ENCODE measurements at places on chromosomes 12 and 14. TPM values are rescaled to one million over a fixed set of nuclear protein-coding genes. Genes with fewer than 3 reads are reported as not detected.

DNA sequence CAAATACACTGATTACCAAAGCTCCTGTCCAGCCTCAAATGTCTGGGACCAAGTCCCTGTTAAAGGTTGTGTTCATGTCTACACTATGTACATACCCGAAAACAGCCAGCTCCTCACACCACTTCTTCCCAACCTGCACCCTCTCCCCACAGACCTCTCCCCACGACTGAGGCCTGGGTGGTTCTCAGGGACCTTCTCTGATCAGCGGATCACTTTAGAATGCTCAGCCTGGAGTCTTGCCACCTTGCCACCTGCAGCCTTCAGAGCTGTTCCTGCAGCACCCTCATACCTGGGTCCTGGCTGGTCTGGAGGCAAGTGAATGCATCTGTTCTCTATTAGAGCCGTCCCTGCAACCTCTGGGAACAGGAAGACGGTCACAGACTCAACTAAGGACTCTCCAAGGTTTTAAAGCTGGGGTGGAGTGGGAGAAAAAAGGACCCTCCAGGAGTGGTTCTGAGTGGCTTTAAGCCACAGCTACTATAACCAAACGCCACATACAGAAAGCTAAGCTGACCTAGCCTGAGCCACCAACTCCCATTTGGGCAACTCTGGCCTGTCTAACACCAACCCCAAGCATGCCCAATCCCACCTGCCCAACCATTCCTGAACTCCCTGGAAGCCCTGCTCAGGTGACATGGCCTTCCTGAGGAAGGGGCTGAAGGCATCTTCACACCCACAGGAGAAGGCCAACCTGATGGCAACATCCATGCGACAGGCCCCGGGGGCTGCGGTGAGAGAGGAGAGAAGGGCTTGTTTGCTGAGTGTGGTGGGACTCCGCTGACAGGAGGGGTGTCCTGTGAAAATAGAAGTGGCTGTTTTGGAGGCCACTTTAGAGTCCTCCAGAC, 8.6 kb downstream of the KRT2 start:
- DNase-seq = no peak

DNA sequence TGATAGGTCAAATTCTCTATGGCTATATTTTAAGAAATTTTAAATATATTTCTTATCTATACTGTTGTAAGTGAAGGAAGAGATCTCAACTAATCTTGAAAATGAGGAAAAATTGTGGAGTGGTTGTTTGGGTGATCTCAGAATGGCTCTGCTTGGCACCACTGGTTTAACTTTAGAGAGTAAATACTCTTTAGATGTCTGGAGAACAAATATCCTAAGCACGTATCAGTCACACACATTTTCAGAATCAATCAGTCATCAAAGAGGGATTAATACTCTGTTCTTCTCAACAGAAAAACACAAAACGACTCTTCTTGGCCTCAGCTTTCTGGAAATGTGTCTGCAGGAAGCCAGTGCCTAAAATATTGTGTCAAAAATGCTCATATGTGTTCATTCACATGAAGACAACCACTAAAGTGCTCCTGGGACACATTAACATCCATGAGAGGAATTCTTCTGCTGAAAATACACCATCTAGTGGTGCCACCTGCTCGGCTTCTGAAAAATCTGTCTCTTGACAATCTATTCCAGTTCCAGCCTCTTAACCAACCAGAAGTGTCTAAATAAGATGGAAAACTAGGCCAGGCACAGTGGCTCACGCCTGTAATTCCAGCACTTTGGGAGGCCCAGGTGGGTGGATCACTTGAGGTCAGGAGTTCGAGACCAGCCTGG, 81.1 kb upstream of the CCDC198 start:
- DNase-seq = peak; percentile 27

DNA sequence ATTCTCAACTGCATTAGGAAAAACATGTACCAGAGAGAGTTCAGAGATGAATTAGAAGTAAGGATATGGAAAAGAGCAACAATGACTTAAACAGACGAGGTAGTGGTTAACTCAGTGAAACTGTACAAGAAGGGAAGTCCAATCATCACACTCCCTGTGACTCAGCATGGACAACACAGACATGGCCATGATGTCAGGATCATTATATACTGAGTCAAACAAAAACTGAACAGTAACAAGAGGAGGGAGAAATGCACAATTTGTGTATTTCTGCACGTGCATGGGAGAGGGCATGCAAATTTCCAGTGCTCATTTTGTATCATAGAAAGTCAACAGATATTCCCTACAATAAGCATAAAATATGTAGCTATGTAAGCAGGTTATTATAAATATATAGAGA, 1037.8 kb downstream of the BCL11B start:
- no peak for DNase-seq

- no peak for DNase-seq
Observed at GRCh38 chr12:104588047-104588920, 131.5 kb downstream of the CHST11 start.

DNA sequence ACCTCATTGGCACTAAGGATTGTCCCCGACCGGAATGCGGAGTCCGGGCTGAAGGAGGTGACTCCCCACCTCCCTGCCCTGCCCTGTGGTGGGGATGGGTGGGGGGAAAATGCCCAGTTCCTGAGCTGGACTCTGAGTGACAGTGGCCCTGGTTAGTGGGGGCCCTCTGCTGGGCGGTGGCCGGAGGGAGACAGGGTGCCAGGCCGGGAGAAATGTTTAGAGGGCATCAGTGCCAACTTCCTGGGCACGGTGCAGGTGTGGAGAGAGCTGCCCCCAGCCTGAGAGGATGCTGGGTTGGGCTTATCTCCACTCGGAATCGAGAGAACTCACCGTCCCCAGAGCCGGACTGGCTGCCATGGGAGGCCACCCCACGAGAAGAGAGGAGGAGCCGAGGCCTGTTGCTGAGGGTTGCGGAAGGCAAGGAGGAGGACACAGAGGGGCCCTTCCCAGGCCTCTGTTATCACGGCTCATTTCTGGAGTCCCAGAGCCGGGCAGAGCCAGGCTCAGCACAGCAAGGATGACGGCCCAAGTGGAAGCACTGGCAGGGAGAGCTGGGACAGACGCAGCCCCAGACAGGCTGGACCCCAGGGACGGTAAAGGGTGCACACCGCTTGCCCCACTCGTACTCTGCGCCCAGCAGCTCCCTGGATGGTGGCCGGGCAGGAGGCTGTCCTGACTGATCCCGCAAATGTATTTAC, 156.7 kb downstream of the KIF26A start:
- DNase-seq = no peak

PLEKHD1 gene
- 0.28 TPM for total RNA-seq

TUNAR gene
- 54.1 TPM for total RNA-seq

GRCh38 chr14:71322655-71323250, 415.5 kb downstream of the PCNX1 start:
- DNase-seq = no peak

- DNase-seq = peak; percentile 97
Observed at GRCh38 chr14:60648934-60649874, at the start of gene SIX1. SIX1 (minus strand) TSS chr14:60649477; CDS start chr14:60649189, 288 bp downstream.

NINJ2 gene
- 0.94 TPM for total RNA-seq

- peak; percentile 76 for DNase-seq
Observed at GRCh38 chr12:112777387-112778310, 13.9 kb upstream of the RPH3A start.

GRCh38 chr12:130611026-130611905, 104.8 kb downstream of the RIMBP2 start:
- no peak for DNase-seq

GRCh38 chr14:90943367-90943766, 117.1 kb downstream of the RPS6KA5 start:
- DNase-seq = no peak

VPS33A gene
- 33.4 TPM for total RNA-seq

DNA sequence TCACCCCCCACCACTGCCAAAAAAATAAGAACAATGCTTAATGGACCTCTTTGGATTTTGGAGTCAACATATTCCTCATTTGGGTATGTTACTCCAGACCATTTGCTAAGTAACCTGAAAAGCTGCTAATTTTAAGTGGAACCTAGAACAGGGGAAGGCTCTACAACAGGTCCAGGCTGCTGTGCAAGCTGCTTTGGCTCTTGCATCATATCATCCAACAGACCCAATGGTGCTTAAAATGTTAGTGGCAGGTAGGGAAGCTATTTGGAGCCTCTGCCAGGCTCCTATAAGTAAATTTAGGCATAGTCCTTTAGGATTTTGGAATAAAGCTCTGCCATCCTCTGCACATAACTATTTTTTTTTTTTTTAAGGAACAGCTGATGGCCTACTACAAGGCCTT, 132.2 kb upstream of the PMCH start:
- no peak for DNase-seq

OTOGL gene
- total RNA-seq = 0.35 TPM

TGM1 gene
- 0.63 TPM for total RNA-seq

- DNase-seq = no peak
Observed at GRCh38 chr12:46531804-46532203, 159.2 kb upstream of the SLC38A2 start.

DNA sequence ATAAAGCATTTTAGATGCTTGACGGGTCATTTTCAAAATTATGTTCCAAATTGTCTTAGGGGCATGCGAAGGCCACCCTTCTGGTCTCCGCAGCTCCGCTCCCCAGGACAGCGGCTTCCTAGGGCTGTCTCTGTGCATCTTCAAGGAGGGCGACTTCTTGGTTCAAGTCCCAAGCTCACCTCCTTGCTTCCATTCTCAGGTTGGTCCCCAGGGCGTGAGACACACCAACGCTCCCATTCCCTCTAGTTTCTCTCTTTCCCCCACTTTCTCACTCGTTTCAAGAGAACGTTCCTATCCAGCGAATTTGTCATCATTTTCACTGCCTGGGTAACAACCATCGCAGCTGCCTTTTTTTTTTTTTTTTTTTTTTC, 109.4 kb upstream of the CCND2 start:
- DNase-seq = no peak

- peak; percentile 11 for DNase-seq
Observed at GRCh38 chr14:55450539-55450938, 10.1 kb upstream of the TBPL2 start.

DNA sequence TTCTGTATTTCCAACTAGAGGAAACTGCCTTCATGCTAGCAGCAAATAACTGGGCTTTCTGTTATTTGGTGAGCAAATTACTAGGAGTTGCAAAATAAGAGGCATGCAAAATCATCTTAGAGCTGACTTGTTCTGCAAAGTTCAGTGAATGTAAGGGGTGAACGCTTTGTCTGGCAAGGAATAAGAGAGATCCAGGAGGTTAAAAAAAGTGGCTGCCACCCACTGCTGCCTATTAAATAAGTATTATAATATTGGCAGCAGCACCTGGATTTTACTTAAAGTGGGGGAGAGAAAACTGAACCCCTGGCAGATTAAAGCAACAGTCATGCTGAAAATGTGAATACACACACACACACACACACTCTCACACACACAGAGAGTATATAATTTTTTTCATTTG, 557.0 kb downstream of the FLRT2 start:
- no peak for DNase-seq

DNA sequence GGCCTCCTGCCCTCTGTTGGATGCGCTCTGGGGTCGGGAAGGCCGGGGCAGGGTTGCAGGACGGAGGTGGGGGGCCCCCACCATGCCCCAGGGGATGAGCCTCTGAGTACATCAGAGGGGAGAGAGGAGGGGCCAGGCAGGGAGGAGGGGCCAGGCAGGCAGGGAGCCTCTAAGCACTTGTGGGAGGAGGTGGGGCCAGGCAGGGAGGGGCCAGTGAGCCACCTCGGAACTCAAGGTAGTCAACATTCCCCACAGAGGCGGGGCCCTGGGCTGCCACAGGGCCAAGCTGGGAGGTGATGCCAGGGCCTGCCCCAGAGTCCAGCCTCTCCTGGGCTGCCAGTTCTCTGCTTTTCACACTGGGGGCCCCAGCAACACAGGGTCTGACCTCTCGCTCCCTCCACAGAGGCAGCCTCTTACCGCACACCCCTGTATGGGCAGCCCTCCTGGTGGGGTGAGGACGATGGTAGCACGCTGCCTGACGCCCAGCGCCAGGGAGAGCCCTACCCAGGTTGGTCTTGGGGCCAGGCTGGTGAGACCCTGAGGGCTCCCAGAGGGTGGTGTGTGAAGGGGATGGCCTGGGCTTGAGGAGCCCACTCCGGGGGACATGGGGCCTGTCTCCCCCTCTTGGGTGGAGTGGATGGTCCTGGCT, 17.4 kb downstream of the CEP170B start:
- peak; percentile 71 for DNase-seq

DNA sequence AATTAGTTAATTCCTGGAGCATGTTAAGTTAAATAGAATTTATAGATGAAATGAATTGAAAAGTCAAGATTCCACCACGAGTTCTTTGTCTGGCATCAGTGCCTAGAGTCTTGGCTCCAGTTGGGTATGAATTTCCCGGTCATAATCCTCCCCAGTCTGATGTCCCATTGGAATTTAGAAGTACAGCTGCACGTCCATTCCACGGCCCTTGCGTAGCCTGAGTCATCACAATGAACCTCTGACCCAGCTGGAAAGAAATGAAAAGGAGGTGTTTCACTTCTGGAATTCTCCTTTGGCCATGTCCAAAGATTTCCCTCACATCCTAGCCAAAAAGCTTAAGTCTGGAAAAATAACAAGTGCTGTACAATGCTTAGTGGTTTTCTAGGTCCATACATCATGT, 122.7 kb downstream of the KICS2 start:
- DNase-seq = no peak

- DNase-seq = peak; percentile 27
Observed at GRCh38 chr12:117063162-117063911, 35.9 kb downstream of the TESC start.

DNA sequence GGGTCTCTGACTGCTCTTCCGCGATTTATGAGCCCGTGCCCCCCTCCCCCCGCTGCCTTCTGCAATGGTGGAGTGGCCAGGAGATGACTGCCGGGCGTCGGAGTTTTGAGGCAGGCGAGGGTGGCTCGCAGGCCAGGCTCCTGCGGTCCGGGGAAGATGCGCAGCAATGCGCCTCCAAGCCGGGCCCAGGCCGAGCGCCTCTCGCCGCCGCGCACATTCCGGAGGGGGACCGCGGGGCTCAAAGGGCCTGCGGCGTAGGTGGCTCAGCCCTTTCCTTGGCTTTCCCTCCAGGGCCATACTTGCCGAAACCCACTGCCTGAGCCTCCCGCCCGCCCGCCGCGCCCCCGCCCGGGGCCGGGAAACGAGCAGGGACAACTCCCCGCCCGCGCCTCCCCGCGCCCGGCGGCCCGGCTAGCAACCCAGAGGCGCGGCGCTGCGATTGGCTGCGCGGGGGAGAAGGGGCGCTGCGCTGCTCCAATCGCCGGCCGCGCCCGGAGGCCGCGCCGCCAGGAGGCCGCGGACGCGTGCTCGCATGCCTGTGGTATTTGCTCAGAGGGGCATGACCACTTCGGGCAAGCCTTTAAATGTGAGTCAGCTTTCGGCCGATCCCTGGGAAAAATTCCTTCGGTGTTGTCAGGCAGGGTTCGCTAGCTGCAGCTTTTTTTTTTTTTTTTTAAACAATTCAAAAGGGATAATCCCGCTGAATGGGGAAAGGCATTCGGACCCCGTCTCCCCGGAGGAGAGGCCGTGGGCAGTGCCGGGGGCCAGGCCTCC, 157.9 kb upstream of the PARP11 start:
- peak; percentile 97 for DNase-seq

DNA sequence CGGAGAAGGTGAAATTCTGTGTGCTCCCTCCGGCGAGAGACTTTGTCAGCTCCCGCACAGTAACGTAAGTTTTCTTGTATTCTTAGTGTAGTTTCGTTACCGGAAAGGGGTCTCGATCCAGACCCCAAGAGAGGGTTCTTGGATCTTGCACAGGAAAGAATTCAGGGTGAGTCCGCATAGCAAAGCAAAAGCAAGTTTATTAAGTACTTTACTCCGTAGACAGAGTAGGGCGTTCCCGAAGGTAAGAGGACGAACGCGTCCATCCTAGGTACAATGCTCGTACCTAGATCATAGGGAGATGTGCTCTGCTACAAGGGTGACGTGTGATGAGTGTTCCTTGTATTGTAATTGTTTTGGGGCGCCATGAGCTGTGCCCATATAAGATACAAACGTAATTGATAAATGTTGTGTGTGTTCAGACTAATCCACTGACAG, 293 bp downstream of the IFI27L1 start:
- DNase-seq = no peak

IGFBP6 gene
- 16.6 TPM for total RNA-seq

- no peak for DNase-seq
Observed at GRCh38 chr12:42815068-42815467, 225.5 kb upstream of the PRICKLE1 start.

Measured in GM23338 (cell line).